Nucleus accumbens (tissue), 56 donors: ENCODE measurements at places on chromosomes 2 and 18.

DNA sequence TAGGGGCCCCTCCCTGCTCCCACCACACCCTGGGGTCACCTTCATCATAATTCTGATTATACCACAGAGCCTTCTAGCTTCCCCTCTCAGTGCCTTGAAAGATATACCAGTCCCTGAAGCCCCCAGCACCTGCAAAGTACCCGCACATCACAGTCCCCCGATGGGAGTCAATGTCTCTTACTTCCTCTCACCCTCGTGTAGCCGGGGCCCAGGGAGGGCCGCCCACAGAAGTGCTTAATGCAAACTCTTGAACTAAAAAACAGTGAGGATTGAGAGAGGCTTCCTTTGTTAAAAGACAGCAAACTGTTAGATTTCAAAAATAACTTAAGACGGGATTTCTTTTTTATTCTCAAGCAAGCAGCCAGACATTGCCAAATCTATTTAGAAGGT is 76.5 kb downstream of the SFXN5 start:
- no peak for DNase-seq

DNA sequence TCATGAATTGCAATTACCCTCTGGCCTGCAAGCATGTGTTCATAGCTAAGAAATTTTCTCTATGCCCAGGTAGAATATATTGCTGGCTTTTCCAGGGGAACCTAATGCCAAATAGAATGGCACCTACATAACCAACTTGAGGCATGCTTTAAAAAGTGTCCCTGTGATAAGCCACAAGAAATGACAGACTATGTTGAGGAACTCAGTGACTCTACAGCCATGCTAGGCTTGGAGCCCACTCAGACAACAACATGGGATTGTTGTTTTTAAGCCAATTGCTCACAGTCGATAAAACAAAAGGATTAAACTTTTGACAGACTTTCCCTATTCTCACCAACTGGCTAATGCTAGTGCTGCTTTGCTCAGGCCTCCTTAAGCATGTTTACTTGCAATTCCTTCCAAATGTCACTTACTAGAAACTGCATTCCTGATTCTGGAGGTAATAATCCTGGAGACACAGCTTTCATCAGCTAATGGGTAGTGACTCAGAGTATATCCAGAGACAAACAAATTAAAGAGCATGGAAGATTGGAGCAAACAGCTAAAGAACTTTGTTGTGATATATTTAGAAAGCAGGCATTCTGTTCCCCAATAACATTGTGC is 249.0 kb downstream of the SLC8A1 start:
- no peak for DNase-seq

- no peak for DNase-seq
These were observed 15.4 kb upstream of the SLC25A52 start for GRCh38 chr18:31776093-31776492.

GRCh38 chr2:84817239-84817655 is 63.6 kb downstream of the TRABD2A start:
- no peak for DNase-seq

GRCh38 chr2:146265656-146266055 is 1579.2 kb upstream of the ACVR2A start:
- DNase-seq, result no peak

DNA sequence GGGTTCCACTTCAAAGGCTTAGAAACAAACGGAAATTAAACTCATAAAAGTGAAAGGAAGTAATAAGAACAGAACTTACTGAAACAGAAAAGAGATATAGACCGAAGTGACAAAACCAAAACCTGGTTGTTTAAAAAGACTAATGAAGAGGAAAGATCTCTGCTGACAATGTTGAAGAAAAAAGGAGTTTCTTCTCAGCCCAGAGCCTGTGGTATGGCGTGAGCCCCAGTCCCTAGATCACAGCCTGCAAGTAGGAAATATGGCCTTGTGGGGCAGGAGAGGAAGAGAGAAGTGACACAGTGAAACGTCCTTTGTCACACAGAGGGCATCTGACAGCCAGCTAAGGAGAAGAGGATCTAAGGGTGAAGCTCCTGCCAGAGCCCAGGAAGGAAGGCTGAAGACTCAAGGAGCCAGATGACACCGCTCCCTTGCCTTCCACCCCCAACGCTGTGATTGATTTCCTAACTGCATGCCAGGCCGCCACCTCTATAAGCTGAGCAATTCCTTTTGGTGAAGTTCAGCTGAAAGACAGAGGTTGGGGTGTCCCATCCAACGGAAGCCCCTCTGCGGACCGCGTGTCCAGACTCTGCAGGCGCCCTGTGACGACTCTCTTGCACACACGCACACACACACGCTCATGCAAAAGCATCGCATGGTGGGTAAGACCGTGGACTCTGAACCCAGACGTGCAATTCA is 141.1 kb downstream of the HDAC4 start:
- DNase-seq, result no peak

DNA sequence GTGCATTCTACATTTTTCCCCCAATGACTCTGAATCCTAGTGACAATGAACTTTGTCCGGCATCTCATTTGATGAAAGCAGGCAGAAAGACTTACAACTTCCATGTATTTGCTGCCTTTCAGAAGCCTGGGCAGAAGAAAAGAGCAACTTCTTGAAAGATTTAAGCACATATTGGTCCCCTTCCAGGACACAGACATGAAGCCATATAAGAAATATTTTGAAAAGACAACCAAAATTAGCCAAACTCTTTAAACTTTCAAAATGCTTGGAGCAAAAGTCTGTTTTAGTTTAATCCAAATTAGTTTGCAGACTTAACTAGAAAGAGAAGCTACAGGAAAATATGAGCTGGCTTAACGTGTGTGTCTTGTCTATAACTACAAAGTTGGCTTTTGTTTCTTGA is 492.5 kb downstream of the NR4A2 start:
- DNase-seq, result no peak

GRCh38 chr2:189128970-189129369 is 50.6 kb downstream of the COL5A2 start:
- no peak for DNase-seq

GRCh38 chr2:209582281-209582680 is 158.4 kb downstream of the MAP2 start:
- DNase-seq, result no peak

GRCh38 chr18:79323471-79323870 is 72.3 kb upstream of the NFATC1 start:
- DNase-seq, result no peak

GRCh38 chr2:189504238-189504637 is 63.0 kb downstream of the WDR75 start:
- DNase-seq, result no peak

GRCh38 chr2:191682126-191682525 is 4.2 kb downstream of the NABP1 start:
- no peak for DNase-seq

DNA sequence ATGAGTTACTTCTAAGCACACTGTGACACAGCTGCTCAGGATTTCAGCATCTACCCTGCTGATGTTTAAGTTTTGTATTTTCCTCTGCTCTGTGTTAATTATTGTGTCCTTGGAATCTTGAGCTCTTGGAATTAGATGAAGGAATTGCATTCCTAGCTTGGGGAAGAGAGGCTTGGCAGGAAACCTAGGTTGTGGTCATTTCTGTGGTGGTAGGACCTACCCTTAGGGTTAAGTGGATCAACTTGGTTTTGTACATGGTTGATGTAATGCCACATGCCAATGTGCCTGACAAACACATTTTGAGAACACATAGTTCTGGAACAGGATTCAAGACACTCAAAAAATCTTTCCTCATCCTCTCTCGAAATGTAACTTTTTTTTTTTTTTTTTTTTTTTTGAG is 264.5 kb upstream of the MEX3C start:
- DNase-seq, result no peak

DNA sequence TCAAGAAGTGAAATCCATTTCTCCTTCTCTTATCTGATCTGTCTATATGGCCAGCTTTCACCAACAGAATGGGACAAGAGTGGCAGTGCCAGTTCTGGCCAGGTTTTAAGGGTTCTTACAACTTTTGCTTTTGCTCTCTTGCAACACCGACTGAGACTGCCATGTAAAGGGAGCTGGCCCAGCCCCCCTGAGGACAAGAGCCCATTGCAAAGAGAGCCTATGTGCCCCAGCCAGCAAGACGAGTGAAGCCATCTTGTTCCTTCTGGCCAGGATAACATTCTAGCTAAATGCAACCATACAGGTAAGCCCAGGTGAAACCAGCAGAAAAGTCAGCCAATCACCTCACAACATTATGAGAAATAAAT is 101.0 kb upstream of the RND3 start:
- no peak for DNase-seq

GRCh38 chr18:49025767-49026500 is 75.2 kb upstream of the SMAD7 start:
- DNase-seq, result no peak

DNA sequence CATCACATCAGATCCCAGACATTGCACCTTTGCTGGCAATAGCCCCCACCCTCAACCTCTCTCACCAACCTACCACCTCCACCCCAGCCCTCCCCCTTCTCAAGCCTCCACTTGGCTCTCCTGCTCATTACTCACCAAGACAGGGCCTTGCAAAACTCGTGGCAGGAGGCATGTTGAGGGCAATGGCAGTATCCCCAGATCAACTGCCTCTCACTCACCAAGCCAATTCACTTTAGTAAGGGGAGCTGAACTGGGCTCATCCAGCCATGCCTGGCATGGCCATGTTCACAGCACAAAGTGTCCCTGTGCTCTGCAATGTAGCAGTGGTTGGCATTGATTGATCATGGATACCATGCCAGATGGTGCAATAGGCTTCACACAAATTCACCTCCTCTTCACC is 46.3 kb upstream of the TEX51 start:
- no peak for DNase-seq

DNA sequence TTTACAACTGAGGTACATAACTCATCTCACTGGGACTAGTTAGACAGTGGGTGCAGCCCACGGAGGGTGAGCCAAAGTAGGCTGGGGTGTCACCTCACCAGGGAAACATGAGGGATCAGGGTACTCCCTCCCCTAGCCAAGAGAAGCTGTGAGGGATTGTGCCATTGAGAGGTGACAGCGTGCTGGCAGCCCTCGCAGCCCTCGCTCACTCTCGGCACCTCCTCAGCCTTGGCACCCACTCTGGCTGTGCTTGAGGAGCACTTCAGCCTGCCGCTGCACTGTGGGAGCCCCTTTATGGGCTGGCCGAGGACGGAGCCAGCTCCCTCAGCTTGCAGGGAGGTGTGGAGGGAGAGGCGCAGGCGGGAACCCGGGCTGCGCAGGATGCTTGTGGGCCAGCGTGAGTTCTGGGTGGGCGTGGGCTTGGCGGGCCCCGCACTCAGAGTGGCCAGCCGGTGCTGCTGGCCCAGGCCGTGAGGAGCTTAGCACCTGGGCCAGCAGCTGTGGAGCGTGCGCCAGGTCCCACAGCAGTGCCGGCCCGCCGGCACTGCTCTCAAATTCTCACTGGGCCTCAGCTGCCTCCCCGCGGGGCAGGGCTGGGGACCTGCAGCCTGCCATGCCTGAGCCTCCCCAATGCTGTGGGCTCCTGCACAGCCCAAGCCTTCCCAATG is 44.5 kb upstream of the FAM110C start:
- DNase-seq, result no peak

DNA sequence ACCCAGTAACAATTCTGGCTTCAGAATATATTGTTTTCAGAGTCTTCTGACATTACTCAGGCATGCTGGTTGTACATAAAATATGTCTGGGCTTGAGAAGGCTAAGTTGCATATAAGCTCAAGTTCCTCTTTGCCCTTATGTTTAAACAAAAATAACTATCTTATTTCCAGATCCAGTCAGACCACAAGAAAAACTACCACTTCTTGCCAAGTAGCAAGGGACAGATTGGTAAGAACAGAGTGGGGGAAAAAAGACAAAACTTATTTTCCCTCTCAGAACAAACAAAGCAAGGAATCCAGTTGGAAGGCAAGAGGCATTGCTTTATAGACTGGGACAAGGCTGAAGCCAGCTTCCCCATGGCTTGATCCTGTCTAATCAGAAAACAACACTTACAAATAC is 1036.7 kb upstream of the CELF4 start:
- DNase-seq, result no peak

- no peak for DNase-seq
These were observed 987 bp upstream of the DLX1 start for GRCh38 chr2:172084395-172084644.

GRCh38 chr2:64635976-64636911 is 17.5 kb downstream of the SERTAD2 start:
- DNase-seq, result no peak

- no peak for DNase-seq
These were observed 128.7 kb downstream of the MEP1B start for GRCh38 chr18:32318581-32318980.

DNA sequence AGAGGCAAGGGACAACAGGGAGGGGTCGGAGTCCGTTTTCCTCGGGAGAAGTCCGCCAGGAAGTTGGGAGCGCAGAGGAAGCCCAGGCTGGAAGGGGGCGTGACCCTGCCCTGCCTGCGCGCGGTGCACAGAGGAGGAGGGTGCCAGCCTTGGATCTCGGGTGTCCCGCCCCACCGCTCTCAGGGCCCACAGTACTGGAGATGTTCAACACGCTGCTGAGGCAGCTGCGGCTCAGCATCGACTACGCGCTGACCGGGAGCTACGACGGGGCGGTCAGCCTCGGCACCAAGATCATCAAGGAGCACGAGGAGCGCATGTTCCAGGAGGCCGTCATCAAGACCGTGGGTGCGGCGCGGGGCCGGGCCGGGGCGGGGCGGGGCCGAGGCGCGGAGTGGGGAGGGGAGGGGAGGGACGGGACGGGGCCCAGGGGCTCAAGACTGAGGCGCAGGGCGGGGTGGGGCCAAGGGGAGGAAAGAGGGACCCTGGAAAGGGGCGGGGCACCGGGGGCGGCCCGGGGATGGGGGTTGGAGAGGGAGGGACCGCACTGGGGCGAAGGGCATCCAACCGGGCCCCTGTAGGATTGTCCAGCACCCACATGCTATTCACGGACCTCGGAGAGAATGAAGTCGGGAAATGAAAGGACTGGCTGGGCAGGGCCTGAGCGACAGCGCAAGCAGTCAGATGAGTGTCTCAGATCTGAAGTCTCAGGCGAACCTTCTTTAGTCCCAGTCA is 36.6 kb downstream of the POMC start:
- DNase-seq, result no peak

DNA sequence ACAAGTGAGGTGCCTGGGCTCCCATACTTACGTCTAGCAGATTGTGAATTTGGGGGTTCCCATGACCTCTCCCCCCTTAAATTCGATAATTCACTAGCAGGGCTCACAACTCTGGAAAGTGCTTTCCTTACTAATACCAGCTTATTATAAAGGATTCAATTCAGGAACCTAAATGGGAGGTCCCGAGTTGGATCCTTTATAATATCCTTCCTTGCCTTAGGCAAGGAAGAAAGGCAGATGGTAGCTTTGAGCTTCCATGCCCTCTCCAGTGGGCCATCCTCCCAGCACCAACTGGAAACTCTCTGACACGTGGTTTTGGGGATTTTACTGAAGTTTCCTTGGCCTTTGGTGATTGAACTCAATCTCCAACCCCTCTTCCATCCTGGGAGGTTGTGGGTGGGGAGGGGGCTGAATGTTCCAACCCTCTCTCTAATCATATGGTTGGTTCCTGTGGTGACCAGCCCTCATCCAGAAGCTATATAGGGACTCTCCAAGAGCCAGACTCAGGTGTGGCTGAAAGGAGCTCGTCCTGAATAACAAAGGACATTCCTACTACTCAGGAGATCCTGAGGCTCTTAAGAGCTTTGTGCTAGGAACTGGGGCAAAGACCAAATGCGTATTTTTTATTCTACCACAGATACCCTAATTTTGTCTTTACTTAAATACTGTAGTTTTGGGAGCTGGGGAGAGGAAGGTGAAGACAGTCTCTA is 62.2 kb downstream of the HAUS1 start:
- no peak for DNase-seq

GRCh38 chr2:232372231-232373208 is 6.0 kb upstream of the ALPP start:
- no peak for DNase-seq
